IPS DF 6.9 (cell line): ENCODE measurements at places on chromosomes 12 and 14.
A peak's percentile ranks its signal among the peaks of the same experiment; 100 is the strongest.

GRCh38 chr12:117119592-117120198 is 20.5 kb upstream of the TESC start:
- DNase-seq: peak; percentile 55

- DNase-seq: no peak
Observed at GRCh38 chr12:104354167-104354867, 50.8 kb downstream of the EID3 start.

- no peak for DNase-seq
Observed at GRCh38 chr12:67774983-67775587, 126.5 kb downstream of the DYRK2 start.

GRCh38 chr12:19623751-19624399 is 184.6 kb downstream of the AEBP2 start:
- no peak for DNase-seq

- DNase-seq: no peak
Observed at GRCh38 chr14:49424436-49425331, 161.5 kb downstream of the RPS29 start.

GRCh38 chr12:87953256-87953860 is 75.8 kb downstream of the C12orf50 start:
- DNase-seq: no peak

- DNase-seq: no peak
Observed at GRCh38 chr14:102125546-102125945, 14.2 kb upstream of the WDR20 start.

GRCh38 chr12:108881953-108882352 is 2.1 kb downstream of the DAO start:
- no peak for DNase-seq

- no peak for DNase-seq
Observed at GRCh38 chr12:50246197-50246865, 37.0 kb downstream of the LIMA1 start.

DNA sequence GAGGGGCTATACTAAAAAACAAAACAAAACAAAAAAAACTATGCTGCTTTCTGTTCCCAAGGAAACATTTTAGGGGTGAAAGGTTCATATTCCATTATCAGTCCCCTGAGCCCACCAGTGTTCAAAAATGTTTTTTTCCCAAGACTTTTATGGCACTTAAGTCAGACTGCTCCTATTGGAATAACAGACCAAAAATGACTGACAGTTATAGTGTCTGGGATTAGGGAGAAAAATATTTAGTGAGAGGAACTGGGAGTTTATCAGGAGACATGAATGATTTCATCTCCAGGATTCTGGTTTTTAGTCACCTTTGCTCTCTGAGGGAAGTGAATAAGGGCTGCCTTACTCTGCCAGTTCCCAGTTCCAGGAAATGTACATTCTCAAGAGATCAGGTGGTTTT is 68.0 kb downstream of the PDE3A start:
- DNase-seq: no peak
